ENCODE measurements at places on chromosomes 13 and 19.

DNA sequence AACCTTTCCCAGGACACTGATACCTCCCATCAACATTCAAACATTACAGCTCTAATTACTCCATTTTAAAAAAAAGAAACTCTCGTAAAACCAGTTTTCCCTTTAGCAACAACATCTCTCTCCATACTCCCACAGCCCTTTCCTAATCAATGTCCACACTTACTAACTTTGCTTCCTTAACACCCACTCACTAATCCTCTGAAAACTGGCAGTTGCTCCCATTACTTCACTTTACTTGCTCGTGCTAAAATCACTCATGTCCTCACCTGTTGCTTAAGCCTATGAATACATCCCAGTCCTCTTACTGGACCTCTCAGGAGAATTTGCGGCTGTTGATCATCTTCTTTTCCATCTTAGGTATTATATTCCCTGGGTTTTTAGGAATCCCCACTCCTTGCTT, 44.8 kb downstream of the RBM26 start:
- DNase-seq, result no peak

GRCh38 chr19:1646149-1646548, 6.3 kb downstream of the TCF3 start:
- DNase-seq, result no peak

DNA sequence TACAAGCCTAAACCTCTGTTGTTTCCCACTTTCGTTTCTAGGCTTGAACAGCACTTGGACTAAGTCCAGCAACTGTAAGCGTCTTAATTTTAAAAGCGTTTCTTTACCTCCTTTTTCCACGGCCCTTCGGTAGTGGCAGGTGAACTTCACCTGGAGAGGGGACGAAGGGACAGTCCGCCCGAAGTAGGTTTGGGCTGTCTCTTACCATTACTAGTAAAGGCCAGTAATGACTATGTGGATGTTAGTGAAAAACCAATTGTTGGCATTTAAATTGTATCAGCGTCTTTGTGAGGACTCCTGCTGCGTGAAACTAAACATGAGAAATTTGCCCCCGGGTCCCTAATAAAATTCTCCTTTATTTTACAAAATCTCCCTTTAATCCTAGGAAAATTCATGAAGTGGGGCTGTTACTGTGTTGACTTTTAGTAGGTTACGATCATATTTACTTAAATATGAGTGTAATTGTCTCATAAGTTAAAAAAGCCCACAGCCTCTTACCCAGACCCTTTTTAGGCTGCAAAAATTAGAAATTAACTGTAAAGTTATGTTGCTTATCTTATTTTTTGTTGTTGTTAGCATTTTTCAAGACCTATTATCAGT, 983 bp downstream of the ITM2B start:
- DNase-seq, result no peak

DNA sequence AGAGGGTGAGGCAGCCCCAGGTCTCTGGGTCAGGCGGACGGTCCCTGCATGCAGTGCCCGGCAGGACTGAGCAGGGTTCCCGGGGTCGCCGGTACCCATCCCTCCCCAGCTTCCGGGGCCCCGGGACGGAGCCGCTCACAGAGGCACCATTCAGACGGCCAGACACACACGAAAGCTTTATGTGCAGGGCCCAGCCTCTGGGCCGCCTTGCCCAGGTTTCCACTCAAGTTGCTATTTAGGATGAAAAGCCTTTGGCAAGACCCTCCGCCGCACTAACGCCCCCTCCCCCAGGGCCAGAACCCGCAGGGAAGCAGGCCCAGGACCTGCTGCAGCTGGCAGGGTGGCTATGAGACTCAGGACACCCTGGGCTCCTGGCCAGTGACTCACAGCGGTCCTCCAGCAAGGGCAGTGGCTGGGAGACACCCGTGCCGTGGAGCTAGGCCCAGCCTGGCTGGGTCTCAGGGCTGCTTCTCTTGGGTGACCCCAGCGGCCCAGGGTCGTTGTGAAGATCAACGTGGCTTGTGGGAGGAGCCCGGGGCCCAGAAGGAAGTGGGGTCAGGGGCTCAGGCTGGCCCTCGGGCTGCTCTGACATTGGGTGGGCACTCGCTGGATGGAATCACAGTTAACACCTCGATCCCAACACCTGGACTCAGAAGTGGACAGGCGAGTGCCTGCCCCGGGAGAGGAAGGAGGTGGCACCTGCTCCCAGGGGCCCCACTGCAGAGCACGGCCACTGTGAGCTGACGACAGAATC, 4.8 kb downstream of the C19orf25 start:
- DNase-seq, result no peak

DNA sequence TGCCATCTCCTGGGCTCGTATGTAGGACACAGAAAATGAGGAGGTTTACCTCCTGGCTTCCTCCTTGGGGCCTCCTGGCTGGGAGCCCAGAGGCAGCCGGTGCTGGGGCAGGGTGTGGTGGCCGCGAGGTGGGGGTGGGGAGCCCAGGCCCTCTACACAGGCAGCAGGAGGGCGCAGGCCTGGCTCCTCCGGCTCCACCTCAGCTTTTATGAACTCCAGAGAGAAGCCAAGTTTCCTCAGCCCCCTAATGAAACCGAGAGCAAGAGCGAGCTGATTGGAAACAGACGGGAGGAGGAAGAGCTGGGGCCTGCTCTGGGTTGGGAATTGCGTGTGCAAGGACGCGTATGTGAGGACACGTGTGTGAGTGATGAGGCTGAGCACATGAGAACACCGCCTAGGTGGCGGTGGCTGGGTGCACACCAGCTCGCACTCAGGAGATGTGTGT, 23.1 kb downstream of the LYL1 start:
- DNase-seq, result no peak

- no peak for DNase-seq
Observed at GRCh38 chr19:8023371-8023770, 17.9 kb upstream of the ELAVL1 start.

DNA sequence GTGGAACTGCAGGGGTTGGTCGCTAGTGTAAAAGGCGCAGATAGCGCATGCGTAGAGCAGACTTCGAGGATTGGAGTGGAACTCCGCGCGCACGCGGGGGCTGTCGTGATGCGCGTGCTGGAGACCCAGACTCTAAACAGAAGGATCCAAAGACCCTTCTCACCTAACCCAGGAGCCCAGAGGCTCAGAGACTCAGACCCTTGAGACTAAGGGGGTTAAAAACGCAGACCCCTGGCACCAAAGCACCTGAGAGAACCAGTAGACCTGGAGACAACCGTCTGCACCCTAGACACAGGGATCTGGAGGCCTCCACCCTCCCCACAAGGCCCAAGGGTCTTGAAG, 567 bp upstream of the CTU1 start:
- no peak for DNase-seq

DNA sequence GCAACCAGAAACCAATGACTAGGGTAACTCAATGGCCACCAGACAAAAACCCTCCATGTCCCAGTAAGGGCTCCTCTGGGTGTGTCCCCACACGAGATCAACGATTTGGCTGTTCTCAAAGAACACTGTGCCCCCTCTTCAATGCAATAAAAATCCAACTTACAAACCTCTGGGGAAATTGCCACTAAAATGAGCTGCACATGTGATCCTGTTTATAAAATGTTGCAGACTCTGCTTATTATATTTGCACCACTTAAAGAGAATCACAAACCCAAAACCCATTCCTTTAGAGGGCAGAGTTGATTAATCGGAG, 80.5 kb downstream of the STK24 start:
- DNase-seq, result no peak
